ENCODE measurements at places on chromosomes 16 and 17. TPM values are rescaled to one million over a fixed set of nuclear protein-coding genes. Genes with fewer than 3 reads are reported as not detected.

- no peak for DNase-seq
These were observed 78.3 kb downstream of the IRX3 start for GRCh38 chr16:54208237-54208636.

DNA sequence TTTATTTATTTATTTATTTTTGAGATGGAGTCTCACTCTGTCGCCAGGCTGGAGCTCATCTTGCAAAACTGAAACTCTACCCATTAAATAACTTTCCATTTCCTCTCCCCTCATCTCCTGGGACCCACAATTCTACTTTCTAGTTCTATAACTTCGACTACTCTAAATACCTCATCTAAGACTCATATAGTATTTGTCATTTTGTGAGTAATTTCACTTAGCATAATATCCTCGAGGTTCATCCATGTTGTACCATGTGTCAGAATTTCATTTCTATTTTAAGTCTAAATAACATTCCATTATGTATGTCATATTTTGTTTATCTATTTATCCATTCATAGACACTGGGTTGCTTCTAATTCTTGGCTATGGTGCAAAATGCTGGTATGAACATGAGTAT, 5.1 kb upstream of the NT5M start:
- no peak for DNase-seq

The CACNG4 gene
- not detected for total RNA-seq

DNA sequence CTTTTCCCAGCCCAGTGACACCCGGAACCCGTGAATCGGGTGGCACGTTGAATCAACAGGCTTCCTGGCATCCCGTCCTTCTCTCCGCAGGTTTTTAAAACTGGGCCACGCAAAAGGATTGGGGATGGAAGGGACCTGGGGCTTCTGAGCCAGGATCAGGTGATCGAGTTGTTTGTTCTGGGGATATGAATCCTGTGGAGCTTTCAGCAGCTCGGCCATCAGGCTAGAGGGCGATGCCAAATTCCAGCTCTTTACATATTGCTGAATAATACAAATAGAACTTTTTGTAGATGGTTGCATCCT, 473 bp downstream of the SUPT6H start:
- no peak for DNase-seq

DNA sequence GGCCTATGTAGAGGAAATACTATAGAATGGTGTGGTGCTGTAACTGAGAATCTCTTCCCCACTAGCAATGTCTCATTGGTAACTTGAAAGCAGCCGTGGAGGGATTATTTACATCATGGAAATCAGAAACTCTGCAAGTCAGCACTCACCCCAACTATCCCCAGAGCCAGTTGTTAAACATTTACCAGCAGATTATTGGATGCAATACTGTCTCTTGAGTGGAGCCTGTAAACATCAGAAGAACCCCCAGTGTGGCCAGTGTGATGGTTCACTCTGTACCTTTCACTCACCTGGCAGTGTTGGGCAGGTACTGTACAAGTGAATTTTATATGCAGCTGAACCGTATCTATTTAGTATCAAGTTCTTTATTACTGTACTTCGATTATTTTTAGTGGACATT, 299.8 kb upstream of the SALL1 start:
- DNase-seq = no peak

- DNase-seq = no peak
These were observed 55.1 kb downstream of the KSR1 start for GRCh38 chr17:27511168-27511883.
